ENCODE measurements at places on chromosomes 13 and 19.

DNA sequence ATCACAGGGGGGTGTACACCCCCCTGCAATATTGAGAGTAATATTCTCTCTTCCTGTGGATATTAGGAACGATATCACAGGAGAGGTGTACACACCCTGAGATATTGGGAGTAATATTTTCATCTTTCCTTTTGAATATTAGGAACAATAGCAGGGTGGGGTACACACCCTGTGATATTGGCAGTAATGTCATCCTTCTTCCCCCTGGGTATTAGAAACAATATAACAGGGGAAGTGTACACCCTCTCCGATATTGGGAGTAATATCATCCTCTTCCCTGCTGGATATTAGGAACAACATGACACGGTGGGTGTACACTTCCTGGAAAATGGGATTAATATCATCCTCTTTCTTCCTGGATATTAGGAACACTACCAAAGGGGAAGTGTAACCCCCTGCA lies 57.8 kb upstream of the CEACAM21 start:
- DNase-seq, result no peak

DNA sequence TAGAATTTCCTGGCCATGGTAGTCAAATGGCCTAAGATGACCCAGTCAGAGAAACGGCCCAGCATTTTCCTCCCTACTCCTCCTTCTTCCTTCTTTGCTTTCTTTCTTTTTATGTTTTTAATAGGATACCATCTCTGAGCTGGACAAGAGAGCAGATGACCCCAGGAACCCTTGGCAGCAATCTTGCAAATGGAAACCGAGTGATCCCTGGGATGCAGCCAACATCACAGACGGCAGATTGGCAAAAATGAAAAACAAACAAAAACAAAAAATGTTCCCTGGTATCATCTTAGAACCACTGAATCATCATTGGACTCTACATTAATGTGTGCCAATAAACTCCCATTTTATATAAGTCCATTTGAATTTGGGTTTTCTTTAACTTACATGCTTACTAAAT lies 424.4 kb downstream of the FGF14 start:
- no peak for DNase-seq

- no peak for DNase-seq
These were observed 13.9 kb downstream of the SLITRK5 start for GRCh38 chr13:87684850-87685742.

- no peak for DNase-seq
These were observed 56.1 kb downstream of the ALOX5AP start for GRCh38 chr13:30791354-30792001.

DNA sequence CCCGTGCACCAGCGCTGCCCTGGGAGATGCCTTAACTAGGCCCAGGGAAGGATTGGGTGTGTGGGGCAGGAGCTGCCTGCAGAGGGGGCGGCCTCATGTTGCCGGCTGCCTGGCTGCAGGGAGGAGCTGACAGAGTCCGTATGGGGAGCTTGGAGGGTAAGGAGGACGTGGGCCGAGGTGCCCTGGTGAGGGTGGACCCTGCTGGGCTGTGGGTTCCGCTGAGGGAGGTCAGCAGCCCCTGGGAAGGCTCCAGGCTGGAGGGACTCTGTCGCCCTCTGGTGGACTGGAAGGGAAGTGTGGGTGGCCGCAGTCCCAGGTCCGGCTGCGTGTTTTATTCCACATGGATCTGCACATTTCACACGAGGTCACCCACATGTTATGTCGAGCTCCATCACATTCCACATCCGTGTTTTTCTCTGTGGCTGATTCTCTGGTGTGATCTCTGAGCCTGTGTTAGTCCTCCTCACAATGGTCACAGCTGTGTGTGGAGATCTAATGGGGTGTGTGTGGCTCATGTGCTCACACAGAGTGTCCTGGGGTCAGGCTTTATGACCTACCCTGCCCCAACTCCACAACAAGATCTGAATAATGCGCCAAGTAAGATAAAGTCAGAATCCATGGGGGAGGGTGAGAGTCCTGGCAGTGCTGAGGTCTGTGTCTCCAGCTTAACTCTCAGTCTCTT lies 1.8 kb upstream of the CEACAM8 start:
- no peak for DNase-seq

GRCh38 chr19:7460562-7460966 lies 28.3 kb downstream of the PEX11G start:
- DNase-seq, result no peak

DNA sequence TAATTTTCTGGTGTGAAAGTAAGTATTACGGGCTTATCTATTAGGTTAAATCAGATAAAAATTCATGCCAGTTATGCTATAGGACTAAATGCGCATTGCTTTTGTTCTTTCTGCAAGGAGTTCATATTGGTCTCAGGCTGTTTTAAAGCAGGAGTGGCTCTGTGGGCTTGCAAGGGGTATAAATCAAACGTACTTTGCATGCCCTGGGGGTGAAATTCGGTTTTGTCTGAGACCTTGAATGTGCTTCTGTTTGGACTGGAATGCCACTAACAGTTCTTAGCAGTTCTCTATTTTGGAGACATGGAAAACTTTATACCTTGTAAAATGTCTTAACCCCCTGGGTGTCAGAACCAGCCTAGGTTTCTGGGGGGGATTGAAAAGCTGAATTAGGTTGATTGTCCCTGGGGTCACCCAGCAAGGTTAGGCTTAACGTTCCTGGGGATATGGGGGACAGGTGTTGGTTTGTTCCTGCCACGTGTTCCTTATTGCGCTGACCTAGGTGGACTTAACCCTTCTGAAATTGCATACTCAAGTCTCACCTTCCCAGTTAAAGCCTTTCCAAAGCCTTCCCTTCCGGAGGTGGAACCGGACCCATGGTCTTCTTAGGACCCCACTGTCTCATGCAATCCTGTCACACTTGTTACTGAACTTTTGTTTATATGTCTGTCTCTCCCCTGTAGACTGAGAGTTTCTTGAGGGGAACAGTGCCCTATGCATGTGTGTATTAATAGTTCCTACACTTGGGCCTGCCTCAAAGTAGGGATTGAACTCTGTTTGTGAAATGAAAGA lies 182.2 kb downstream of the LMO7 start:
- DNase-seq, result no peak

GRCh38 chr13:53060840-53061490 lies 32.4 kb downstream of the OLFM4 start:
- no peak for DNase-seq

- no peak for DNase-seq
These were observed 11.5 kb upstream of the SPART start for GRCh38 chr13:36357692-36358091.

GRCh38 chr19:7469669-7470285 lies 19.1 kb downstream of the PEX11G start:
- DNase-seq, result no peak

DNA sequence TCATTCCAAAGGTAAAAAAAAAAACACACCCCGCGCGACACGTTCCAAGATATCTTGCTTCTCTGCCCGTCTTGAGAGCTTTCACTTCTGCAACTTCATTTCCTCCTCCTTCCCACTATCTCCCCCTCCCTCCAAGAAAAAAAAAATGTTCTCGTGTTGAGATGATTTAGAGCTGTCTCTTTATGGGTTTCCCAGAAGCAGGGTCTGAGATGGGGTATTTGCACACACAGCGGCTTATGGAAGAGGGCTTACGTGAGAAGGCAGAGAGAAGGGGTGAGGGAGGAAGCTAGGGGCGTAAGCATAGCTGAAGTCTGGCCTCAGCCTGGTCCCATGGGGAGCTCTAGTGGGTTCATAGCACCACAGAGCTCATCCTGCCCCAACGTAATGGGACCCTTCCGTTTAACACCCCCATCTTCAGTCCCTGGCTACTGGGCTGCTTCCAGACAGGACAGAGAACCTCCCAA lies 31.3 kb upstream of the USE1 start:
- DNase-seq, result no peak

- DNase-seq, result no peak
These were observed 182.9 kb upstream of the RXFP2 start for GRCh38 chr13:31556376-31556775.

- DNase-seq, result no peak
These were observed 4.7 kb upstream of the CYP4F3 start for GRCh38 chr19:15636026-15636425.

DNA sequence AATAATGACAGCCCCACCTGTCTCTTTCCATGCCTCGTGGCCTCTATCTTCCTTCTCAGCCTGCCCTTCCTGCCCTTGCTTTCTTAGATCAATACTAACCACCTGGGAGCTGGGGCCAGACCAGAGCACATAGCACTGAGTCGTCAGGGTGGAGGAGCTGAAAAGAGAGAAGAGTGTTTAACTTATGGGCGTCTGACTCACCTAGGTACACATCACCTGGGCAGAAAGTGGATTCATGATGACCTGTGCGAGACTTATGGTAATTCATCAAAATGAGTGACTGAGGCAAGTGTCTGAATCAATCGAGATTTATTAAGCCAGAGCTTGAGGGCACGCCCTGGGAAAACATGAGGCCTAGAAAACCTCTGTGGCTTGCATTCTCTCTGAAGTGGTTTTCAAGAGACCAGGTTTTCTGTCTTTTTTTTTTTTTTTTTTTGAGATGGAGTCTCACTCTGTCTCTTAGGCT lies 19.2 kb downstream of the CEACAM6 start:
- DNase-seq, result no peak

DNA sequence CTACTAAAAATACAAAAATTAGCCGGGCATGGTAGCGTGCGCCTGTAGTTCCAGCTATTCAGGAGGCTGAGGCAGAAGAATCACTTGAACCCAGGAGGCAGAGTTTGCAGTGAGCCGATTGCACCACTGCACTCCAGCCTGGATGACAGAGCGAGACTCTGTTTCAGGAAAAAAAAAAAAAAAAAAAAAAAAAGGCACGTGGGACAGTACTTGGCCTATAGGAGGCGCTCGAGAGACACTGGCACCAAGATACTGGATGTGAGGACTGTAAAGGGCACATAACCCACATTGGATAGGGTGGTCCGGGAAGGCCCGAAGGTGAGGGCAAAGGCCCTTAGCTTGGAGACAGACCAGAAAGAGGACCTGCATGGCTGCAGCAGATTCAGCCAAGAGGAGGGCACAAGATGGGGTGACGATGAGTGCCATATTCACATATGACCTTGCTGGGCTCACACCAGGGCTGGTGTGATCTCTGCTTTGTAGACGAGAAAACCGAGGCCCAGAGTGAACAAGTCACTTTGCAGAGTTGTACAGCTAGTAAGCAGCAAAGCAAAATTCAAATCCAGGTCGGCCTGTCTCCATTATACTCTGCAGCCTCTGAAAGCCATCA lies 89.4 kb downstream of the DPF1 start:
- DNase-seq, result no peak

GRCh38 chr19:42332059-42332458 lies 6.6 kb downstream of the MEGF8 start:
- no peak for DNase-seq

GRCh38 chr19:55153652-55154264 lies 3.8 kb downstream of the TNNI3 start:
- DNase-seq, result no peak

DNA sequence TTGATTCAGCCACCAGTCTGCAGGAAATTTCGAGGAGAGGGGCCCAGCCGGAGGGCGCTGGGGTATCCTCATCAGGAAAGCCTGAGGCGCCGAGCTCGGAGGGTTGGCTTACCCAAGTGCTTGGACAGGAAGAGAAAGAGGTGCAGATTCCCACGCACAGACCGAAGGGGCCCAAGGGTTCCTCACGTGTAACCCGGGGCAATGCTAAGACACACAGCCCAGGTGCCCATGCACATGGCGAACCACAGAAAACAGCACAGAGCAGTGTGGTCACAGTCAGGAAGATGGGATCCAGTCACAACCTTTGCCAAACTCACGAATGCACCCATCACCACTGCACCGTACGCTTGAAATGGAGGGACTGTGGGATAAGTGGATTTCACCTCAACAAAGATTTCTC lies 30.9 kb downstream of the GRTP1 start:
- DNase-seq, result no peak

GRCh38 chr13:110506859-110507566 lies 54.5 kb downstream of the RAB20 start:
- DNase-seq, result no peak

GRCh38 chr13:82370316-82370715 lies 1512.0 kb downstream of the SLITRK1 start:
- no peak for DNase-seq

DNA sequence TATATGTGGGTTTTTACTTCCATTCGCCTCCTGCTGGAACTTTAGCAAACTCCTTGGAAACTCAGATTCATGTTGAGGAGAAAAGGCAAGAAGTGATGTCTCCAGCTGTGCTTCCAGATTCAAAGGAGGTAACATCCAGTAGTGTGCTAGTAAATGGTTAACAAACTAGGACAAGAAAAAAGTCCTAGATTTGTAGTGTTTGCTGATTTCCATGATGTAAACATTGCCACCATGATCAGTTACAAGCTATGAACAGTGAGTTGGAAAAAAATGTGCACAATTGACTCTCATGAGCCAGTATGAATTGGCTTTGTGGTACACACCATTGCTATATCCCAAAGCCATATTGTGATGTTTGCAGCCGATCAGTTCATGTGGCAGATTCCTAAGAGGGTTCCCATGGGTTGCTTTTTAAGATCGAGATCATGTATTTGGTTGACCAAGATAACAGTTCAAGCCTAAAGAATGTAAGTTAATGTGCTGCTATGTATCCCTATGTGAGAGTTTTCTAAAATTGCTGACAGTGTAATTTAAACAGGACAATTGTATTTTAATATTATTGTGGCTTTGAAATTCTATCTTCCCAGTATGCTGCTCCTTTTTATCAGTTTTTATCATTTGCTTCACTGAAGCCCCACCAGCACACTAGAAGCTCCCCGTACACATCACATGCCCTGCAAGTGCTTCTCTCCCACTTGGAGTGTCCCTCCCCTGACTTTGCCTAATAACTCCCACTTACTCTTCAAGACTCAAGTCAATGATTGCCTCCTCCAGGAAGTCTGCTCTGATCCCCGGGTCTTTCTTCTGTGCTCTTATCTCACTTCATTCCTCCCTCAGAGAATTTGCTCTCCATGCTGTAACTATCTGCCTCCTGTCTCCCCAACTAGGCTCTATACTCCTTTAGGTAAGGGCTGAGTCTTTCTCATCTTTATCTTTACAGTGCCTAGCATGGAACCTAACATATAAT lies 148.3 kb downstream of the RGCC start:
- no peak for DNase-seq

GRCh38 chr19:41877916-41878905 lies 1.1 kb downstream of the CD79A start:
- no peak for DNase-seq

- no peak for DNase-seq
These were observed 29.1 kb downstream of the CNFN start for GRCh38 chr19:42360787-42361544.

- DNase-seq, result no peak
These were observed 9.6 kb downstream of the ATP11A start for GRCh38 chr13:112699322-112699918.

GRCh38 chr13:63288576-63288975 lies 1872.9 kb upstream of the PCDH20 start:
- no peak for DNase-seq

- no peak for DNase-seq
These were observed at the start of gene RGS9BP for GRCh38 chr19:32675720-32676185. RGS9BP (plus strand) TSS chr19:32675848; CDS start chr19:32676264, 416 bp downstream.

DNA sequence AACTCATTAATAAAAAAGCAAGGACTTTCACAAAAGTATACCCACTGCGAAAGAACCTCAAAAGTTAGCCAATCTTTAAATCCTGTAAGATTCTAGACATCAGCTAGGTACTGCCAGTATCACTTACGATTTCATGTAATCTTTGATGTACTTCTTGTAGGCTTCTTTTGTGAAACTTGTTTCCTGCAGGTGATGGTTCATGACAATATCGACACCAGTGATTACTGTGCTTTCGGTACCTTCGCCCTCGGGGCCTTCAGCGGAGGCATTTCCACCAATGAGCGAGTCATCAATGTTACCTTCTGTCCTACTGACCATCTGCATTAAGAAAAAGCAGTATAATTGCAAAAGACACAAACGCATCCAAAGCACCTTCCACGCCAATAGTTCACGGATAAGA lies 1.1 kb downstream of the TPT1 start:
- DNase-seq, result no peak

GRCh38 chr13:87122551-87122950 lies 548.6 kb upstream of the SLITRK5 start:
- DNase-seq, result no peak

Measured in stimulated activated CD8-positive, alpha-beta memory T cell treated with anti-CD3 and anti-CD28 coated beads, Interleukin-15, amount 100 ng/mL, for 24 hours (primary cell).